SK-N-SH treated with all-trans-retinoic acid at 6 μM for 48 hours (cell line): ENCODE measurements at places on chromosomes 2 and 18.

GRCh38 chr2:39435741-39436591 lies 1.1 kb downstream of the MAP4K3 start:
- ATAC-seq: peak; percentile 58

DNA sequence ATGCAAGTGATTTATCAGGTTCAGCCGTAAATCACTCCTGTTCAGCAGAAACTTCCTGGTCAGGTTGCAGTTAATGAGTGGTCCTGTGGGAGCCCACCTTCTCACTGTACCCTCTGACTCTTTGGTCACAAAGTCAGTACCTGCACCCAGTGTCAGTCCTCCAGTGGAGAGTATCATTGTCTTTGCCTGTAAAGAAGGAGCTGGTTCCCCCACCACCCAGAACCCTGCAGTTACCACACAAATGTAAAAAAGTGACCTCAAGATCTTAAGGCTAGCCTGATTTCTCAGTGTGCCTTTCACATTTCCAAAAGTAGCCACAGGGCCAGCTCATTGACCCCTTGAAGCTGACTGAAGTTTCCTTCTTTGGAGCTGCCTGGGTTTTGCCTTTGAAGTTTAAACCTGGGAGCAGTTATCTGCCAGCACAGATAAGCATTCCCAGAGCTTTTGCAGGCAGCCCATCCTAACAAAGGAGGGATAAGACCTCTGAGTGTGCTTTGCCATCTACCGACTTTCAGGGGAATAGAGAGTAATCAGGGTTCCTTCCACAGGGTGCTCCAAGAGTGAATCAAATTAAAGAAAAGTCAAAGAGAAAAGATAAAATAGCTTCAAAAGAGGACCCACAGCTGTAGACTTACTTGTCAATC lies 725.2 kb downstream of the CPS1 start:
- no peak for ATAC-seq

- no peak for ATAC-seq
These were observed 52.3 kb downstream of the ZEB2 start for GRCh38 chr2:144467502-144468137.

- ATAC-seq: peak; percentile 79
These were observed 58.1 kb downstream of the SERTAD2 start for GRCh38 chr2:64595397-64596176.

DNA sequence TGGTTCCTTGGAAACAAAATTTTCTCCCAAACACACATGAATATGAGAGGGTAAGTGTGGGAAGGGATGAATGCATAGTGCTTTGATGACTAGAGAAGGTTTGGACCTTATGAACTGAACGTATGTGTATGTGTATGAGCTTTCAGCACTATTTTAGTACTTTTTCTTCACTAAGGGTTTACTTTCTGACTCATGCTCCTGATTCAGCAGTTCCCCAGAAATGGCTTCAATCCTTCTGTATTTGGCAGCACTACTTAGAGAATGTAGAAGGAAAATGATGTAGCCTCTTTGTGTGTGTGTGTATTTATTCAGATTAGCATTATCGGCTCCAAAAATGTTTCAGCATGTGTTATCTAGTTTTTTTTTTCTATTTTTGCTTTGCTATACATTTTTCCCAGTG lies 22.2 kb downstream of the KCNJ3 start:
- no peak for ATAC-seq

DNA sequence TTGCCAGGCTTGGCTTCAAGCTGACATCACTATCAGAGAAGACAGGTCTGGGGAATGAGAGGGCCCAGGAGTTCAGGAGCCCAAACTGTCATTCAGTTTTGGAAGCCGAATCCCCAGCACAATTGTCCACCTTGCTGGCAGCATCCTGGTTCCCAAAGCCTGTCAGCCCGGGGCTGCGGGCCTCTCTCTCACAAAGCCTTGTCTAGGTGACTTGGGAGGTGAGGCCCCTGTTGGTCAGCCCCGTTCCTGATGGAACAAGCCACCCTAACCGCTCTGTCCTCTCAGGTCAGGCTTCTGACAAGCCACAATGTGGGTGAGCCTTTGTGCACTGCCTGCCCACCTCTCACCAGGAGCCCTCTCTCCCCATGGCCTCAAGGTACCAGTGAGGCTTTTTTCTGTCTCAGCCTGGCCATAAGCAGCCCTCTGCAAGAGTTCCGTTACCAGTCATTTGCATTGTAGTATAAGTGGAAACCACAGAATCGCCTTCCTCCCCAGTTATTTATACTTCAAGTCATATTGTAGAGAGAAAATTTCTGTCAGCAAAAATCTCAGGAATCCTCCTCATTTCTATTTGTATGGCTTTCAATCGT lies 100.6 kb downstream of the MSH2 start:
- ATAC-seq: no peak

DNA sequence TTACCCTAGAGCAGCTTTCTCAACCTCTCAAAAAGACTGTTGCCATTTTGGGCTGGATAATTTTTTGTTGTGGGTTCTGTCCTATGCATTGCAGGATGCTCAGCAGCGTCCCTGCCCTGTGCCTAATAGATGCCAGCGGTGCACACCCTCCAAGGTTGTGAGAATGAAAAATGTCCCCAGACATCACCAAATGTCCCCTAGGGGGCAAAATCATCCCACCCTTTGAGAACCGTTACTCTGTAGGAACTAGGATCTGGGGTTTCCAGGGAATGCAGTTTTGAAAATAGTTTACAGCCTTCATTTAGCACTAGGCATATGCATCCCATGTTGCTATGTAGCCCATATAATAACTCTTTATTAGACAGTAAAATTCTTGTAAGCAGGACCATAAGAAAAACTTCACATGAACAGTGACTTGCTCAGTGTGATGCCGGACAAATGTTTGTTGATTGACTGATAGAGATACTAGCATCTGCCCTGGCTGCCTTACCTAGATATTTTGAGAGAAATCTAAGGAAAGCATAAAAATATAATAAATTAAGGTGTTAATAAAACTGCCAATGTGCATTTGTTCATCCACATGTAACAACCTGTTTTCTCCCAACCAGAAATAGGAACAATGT lies 79.2 kb upstream of the EPC2 start:
- peak; percentile 55; the same call in 2 of the 3 replicates for ATAC-seq

- ATAC-seq: no peak
These were observed 1933.3 kb downstream of the SUCLG1 start for GRCh38 chr2:82525744-82526143.

DNA sequence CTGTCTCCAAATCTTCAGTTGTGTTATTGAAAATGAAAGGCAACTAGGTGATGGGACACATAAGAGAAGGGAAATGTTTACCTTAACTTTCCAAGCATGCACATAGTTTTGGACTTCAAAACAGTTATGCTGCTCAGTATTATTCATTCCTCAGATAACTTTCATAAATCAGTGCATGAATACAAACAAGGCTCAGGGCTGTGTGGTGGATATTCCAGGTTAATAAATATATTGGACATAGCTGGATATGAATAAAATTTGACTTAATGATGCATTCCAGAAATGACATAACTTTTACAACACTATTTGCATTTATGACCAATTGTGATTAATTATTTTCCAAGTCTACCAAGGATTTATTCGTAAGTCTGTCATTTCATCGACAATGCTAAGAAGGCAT lies 301.2 kb upstream of the ZNF804A start:
- ATAC-seq: no peak

GRCh38 chr2:230172156-230172555 lies 47.6 kb downstream of the SP110 start:
- no peak for ATAC-seq

GRCh38 chr2:143217512-143218115 lies 88.4 kb downstream of the ARHGAP15 start:
- ATAC-seq: no peak

GRCh38 chr2:110755491-110756078 lies 23.2 kb downstream of the ACOXL start:
- no peak for ATAC-seq

DNA sequence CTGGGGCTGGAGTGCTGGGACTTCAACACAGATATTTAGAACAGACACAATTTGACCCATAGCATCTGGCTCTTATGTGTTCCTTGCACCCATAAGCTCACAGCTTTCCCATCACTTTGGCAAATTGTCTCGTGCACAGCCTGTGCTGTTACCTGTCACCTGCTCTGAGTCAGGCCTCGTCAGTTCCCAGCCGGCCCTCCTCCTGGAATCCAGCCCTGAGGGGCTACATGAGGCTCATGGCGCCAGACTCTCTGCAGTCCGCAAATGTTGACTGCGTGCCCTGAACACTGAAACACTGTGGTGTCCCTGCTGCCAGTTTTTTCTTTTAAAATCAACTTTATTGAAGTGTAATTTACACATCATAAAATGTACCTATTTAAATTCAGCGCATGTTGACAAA lies 65.4 kb upstream of the BZW1 start:
- ATAC-seq: no peak

DNA sequence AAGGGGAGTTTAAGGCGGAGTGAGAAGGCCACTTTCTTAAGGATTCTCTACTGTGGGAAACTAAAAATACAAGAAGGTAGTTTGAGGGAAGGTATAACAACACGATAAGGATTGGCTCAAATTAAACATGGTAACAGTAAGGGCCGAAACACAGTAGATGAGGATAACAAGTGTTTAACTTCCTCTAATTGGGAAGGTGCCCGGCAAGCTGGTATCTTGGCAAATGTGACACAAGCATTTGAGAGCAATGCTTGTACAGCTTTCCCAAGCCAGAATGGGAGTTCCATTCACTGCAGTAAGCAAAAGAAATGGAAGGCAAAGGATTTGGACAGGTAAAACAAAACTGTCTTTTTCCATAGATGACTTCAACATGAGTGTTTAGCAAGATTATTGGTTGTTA lies 19.8 kb downstream of the USP40 start:
- ATAC-seq: no peak

DNA sequence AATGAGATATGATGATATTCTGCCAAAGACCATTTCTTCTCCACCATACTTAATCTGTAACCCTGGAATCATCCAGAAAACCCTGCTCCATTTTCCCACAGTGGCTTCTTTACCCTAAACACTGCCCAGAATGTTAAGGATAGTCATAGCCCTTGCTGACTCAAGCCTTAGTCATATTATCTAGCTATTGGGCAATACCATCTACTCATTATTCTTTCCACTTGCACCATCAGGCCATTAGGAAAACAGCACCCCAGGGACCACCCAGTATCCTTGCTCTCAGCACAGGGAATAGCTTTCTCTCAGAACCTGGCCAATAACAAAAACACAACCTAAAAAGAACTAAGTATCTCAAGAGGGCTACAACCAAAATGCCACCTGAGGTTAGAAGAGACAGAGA lies 445.7 kb upstream of the SLC14A2 start:
- ATAC-seq: no peak

DNA sequence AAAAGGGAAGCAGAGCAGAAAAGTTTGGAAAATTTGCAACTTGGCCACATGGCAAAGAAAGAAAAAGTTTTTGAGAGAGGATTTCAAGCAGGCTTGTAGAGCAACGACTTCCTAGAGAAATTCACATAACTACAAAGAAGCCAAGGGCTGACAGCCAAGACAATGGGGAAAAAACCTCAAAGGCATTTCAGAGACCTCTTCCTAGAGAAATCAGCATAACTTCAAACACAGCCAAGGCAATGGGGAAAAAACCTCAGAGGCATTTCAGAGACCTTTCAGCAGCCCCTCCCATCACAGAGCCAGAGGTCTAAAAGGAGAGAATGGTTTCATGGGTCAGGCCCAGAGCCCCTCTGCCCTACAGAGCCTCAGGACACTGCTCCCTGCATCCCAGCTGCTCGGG lies 7.2 kb downstream of the ADI1 start:
- no peak for ATAC-seq

- no peak for ATAC-seq
These were observed 3.6 kb downstream of the TMEM177 start for GRCh38 chr2:119682578-119682977.

- no peak for ATAC-seq
These were observed 103.0 kb downstream of the BCL11A start for GRCh38 chr2:60450488-60450887.

GRCh38 chr2:11984316-11985158 lies 238.1 kb downstream of the LPIN1 start:
- no peak for ATAC-seq

DNA sequence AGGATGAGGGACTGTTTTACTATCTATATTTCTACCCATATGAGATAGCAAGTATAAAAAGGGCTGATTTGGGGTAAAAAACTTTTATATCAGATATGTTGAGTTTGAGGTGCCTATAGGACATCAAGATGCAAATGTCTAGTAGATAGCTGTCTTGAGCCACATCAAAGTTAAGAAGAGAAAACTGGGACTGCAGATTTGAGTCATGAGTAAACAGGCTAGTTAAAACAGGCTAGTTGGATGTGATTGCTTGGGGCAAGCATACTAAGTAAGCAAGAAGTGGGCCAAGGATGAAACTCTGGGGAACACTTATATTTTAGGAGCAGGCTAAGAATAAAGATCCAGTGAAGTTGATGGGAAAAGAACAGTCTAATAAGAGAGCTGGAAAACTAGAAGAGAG lies 2.8 kb upstream of the SCRN3 start:
- ATAC-seq: no peak

DNA sequence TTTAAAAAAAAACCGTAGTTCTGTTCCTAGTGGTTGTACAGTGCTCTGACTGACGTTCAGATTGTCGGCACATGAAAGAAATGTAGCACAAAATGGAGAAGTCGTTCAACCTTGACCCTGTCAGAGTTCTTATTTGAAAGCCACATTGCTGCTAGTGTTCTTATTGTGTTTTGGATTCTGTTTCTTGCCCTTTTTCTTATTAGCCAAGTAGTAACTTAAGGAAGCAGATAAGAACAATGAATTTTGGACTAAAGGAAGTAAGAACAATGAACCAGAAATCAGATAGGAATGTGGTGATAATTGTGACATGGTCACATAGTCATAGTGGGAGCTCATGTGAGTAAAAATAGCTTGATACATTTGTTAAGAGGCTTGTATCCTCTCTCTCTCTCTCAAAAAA lies 45.9 kb downstream of the RPIA start:
- ATAC-seq: no peak

- ATAC-seq: no peak
These were observed 197.4 kb downstream of the SH3BP4 start for GRCh38 chr2:235149240-235149659.

- ATAC-seq: no peak
These were observed 6.6 kb downstream of the IL1RN start for GRCh38 chr2:113133704-113134598.

DNA sequence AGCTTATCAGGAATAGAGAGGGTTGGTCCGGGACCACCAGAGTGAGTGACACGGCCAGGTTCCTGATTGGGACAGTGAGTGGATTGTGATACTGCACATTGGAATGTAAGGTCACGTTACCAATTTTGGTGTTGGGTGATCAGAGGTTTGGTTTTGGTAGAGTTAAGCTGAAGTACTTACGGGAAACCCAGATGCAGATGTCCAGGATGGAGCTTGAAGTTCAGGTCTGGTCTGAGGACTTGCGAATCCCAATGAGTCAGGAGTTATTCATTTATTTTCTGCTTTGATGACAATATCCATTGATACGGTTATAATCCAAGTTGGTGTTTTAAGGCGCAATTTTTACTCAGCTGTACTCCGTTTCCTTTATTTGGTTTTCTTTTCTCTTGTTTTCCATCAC lies 273.6 kb downstream of the ALPK2 start:
- no peak for ATAC-seq

GRCh38 chr2:241844066-241844728 lies 14.5 kb downstream of the PDCD1 start:
- ATAC-seq: peak; percentile 80
